ENCODE measurements at places on chromosomes 4 and X. TPM values are rescaled to one million over a fixed set of nuclear protein-coding genes. Genes with fewer than 3 reads are reported as not detected.

Gene CFAP99
- total RNA-seq = 1.2 TPM

Gene SPRY1
- 26.5 TPM for total RNA-seq

Gene SULT1B1
- total RNA-seq = 224 TPM

- DNase-seq = no peak
These were observed 6.5 kb downstream of the P2RY4 start for GRCh38 chrX:70253377-70254062.

DNA sequence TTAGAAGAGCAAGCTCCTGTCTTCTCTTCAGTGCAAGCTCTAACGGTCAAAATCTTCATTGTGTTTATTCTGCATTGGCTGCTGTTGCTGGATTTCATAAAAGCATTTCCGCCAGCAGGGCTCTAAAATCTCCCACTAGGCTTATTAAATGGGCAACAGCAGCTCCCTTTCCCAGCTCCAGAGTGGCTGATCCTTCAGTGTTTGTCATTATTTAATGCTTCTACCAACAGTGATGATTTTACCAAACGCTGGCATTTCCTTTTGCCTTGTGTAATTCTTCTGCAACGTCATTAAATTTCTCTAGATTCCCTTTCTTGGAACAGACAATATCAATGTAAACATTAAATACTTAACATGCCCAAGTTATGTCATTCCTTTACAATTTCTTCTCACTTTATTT, 20.1 kb downstream of the SLC7A11 start:
- no peak for DNase-seq

GRCh38 chr4:111399623-111400022, 745.6 kb upstream of the FAM241A start:
- no peak for DNase-seq

DNA sequence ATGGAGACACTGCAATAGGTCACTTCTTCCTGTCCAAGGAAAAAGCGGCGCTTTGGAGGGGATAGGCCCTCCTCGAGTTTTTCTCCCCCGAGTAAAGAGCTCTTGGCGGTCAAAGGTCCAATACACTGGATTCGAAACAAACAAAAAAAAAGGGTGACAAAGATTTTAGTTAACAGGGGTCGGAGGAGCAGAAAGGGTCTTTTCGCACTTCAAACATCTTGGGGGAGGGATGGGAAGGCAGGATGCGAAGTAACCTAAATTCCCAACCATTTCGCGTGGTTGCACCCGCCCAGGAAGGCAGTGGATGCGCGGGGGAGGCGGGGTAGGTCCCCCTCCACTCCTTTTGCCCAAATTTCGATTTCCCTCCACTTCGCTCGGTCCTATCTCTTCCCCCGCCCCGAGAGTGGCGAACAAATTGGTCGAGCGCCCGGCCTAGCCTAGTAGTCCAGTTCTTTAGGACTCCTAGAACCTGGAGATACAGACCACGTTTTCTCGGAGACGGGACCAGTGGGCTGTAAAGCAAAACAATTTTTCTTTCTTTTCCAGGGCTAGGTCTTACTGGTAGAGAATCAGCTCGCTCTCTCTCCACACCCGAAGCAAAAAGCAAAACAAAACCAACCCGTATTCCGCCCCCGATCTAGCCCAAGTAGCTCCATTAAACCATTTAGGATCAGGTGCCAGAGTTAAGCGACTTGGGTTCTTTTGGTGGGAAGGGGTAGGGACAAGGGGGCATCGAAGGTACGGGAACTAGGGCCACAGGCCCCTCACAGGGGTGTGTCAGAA, 2.0 kb upstream of the STAG2 start:
- peak; percentile 63 for DNase-seq

DNA sequence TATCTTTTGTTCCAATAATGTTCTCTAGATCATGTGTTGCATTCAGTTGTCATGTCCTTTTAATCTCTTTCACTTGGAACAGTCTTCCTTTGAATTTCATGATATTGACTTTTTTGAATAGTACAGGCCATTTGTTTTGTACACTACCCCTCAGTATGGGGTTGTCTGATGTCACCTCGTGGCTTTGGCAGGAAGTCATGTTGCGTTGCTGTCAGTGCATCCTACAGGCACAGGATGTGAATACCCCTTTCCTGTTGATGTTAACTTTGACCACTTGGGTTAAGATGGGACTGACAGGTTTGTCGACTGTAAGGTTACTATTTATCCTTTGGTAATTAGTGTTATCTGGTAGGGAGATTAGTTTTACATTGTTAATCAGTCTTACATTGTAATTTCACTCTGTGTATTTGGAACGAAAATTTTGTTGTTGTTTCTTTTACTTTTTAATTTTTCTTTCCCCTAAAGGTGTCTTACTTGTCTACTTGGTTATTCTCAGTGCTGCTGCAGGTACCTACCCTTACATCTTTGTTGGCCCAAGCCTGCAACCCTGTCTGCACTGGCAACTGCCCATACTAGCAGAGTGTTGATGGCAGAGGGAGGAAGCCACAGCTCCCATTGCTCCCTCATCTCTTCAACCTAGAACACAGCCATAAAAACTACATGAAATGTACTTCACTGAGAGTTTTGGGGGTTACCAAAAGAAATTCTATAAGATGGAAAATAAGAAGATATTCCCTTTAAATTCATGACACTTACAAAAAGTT, 14.7 kb upstream of the ATP8A1 start:
- DNase-seq = no peak

GRCh38 chrX:39258331-39258730, 457.1 kb downstream of the MID1IP1 start:
- no peak for DNase-seq

Data from mucosa of descending colon (tissue), 3 donors.